Mesendoderm (in vitro differentiated cells): ENCODE measurements at places on chromosomes 12 and 14.

DNA sequence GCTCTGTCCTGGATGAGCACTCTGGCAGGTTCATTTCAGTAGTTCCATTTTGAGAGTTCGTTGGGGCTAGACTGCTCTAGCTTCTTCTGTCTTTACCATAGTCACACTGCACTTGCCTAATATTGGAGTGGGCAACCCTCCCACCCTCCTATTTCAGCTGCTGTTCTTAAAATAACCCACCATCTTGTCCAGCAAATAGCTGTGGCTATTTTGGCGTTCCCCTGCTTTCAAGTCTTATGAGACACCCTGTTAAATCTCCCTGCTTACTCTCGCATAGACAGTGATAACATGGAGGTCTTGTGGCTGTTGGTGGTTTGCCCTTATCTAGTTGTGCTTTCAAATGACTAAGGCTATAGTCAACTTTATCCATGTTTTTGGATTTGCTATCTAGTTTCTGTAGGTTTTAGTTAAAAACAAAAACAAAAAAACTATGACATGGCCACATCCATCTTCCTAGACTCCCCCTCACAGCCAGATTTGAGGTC is 65.5 kb downstream of the LRP6 start:
- no peak for DNase-seq

DNA sequence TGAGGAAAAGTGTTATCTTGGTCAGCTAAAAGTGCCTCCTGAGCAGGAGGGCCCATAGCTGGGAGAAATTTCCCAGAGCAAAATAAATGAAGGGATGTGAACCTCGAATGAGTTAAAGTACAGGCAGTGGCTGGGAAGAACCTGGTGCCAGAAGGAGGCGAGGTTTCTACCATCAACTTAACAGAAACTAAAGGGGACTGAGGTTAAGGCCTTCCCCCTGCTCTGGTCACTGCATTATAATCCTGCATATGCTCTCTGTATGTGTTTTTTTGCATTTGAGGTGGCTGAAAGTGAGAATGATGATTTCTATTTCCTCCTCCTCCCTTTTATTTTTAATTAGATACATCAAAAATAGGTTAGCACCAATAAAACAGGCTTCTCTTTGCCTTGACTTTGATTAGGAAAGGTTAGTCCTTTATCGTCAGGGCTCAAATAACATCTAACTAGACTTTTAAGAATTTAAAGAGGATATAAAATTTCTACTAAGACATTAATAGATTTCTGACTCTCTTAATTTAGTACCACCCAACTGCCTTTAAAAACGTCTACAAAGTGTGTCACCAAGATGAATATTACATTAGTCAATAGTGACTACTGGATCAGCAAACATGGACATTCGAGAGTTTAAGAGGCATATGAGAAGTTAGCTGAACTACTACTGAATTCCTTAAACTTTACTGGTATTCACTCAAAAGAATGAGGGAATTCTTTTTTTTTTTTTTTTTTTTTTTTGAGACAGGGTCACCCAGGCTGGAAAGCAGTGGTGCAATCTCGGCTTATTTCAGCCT is 49.2 kb downstream of the GALNT4 start:
- no peak for DNase-seq

DNA sequence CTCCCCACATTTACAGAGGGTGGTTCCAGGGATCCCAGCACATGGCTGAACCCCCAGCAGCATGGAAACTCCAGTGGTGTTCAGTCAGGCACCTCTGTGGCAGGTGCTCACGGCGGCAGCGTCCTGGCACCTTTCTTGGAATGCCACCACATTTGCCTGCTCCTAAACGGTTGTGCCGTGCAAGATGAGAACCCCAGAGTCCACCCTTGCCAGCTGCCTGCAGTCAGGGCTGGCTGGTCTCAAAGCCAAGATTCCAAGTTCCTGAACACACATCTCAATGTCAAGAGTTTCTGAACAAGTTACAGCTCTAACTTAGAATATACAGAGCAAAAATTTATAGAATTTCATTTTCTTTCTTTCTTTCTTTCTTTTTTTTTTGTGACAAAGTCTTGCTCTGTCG is 38.7 kb downstream of the DDX51 start:
- no peak for DNase-seq

GRCh38 chr12:12759234-12759915 is 26.1 kb upstream of the APOLD1 start:
- no peak for DNase-seq

DNA sequence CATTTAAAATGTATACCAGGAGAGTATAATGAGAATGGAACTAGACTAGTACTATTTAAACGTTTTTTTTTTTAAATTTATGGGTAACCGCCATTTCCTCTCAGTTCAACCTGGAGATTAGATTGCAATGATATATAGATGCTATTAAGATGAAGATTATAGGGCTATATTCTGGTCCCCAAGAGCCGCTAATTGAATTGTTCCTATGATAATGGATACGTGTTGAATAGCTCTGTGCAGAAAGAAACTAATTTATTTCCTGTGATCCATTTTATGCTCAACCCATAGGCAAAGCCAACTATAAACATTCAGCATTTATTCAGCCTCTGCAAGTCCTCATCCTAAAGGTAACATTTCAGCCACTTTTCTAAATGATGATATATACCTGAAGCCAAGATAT is 1595.1 kb upstream of the SEL1L start:
- DNase-seq = no peak

DNA sequence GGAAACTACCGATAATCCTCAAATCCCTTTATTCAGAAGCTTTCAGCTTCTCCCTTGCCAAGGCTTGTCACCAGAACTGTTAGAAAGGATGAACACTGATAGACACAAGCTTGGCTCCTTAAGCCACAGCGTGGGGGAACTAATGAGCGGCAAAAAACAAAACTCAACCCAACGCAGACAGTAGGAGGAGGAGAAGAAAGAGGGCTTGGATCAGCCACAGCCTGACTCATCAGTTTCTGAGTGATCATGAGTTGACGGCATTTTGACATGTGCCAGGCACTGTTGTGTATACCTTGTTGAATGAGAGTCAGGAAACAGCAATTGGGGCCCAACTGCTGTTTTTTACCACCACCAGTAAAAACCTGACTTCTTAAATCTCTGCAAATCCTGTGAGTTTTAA is 23.7 kb downstream of the PLXNC1 start:
- DNase-seq = peak; percentile 59

DNA sequence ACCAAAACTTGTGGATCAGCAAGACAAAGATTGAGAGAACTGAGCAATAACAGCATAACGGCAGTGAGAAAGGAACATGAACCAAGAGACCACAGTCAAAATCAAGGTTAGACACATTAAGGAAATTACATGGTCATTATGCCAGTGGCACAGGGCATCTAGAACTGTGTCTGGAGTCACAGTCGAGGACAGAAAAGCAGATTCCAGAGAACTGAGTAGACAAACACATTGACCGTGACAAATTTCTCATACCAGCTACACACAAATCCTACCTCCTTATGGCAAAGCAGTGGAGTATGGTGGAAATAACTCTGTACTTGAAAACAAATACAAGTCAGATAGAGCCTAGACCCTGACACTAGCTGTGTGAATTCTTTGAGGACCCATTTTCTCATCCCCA is 367.3 kb downstream of the DUSP6 start:
- DNase-seq = no peak

DNA sequence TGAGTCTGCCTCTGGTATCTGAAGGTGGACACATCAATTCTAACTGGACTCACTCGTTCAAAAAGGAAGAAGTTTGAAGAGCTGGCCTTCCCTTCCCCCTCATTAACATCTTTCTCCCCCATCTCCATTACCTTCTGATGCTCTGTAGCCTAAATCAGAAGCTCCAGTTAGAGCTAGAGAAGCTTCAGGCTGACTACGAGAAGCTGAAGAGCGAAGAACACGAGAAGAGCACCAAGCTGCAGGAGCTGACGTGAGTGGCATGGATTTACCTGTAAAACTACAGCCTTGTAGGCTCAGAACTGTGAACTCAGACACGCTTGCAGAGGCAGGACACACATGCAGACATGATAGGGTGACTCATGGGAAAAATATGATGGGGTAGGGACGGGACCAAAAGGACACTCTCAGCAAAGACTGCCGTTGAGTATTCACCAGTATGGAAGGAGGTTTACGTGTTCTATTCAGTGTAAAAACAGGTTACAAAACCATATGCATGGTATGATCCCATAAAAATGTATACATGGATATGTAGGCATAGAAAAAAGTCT is 14.3 kb upstream of the PIP4K2C start:
- no peak for DNase-seq

GRCh38 chr12:14901228-14901562 is 15.5 kb upstream of the MGP start:
- peak; percentile 46 for DNase-seq

GRCh38 chr12:104570174-104570907 is 113.6 kb downstream of the CHST11 start:
- DNase-seq = no peak

- peak; percentile 92 for DNase-seq
Measured at GRCh38 chr12:22275843-22276242, 58.7 kb downstream of the ST8SIA1 start.

DNA sequence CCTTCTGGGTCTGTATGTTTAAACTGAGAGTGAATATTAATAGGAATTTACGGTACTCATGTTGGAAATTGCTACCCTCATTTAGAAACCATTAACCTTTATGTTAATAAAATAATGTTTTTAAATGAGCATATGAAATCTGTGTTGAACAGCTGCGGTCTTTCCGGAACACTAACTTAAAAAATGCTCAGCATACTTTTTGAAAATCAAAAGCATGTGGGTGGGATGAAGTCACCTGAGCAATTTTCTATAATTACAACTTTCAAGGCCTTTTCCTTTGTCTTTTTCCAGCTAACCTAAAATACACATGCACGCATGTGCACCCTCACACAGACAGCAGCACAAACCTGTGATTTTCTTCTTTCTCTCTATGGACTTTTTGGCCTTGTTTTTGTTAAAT is 39.8 kb downstream of the BORCS5 start:
- DNase-seq = no peak

DNA sequence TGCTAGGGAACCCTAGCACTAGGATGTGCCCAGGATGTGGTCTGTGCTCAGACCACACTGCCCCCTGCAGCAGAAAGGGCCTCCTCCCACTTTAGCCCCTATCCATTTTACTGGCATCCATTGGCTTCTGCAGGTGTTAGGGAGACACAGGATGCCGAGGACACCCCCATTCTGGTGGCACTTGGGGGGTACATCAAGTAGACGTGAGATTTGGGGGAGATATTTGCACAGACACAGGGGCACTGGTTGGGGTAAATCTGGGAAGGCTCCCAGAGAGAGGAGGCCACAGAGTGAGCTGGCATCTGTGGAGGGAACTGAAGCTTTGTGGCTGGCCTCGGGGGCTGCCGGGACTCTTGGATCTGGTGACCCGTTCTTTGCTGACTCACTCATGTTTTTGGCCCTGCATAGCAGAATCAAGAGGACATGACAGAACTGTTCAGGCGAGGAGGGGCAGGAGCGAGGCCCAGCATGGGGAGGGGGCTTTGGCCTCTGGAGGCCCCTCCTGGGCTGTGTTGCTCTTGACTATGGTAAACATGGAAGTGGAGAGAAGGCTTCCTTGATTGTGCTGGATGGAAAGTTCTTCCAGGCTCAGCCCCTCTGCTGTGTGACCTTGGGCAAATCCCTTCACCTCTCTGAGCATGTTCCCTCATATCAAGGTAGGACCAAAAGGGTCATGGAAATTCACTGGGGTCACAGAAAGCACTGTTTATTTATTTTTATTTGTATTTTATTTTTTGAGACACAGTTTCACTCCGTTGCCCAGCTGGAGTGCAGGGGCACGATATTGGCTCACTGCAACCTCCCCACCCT is 1.8 kb downstream of the PLBD2 start:
- DNase-seq = peak; percentile 16

DNA sequence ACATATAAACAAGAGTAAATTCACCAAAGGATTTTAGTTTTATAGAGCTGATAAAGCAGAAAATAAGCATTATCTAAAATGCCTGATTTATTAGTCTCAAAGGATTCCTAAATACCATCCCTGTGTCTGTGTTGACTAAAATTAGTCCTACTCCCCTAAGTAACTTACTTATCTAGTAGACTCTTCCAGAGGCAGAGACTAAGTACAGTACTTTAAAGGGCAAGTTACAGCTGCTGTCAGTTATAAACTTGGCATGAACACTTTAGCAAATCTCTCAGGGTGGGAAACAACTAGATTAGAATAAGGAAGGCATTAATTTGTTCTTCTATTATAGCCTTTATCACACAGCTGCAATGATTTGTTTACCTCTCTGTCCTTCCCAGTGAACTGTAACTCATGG is 46.0 kb downstream of the ATP2B1 start:
- DNase-seq = no peak

DNA sequence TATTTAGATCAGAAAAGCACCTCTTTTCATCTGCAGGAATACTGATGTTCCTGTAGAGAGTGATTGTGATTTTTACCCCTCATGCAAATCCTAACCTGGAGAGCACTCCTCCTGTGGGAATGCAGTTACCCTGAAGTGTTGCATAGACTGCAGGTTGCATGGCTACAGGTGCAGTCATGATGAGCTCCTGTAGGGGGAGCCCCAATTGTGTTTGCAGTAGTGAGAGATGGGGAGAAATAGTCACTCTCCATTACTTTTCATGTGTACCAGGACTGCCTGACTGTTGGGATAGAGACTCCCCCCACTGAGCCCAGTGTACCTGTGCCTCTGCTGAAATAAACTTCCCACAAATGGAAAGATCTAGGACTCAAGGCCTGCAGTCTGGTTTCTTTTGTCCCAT is 1086.5 kb downstream of the SLC6A15 start:
- peak; percentile 72 for DNase-seq

DNA sequence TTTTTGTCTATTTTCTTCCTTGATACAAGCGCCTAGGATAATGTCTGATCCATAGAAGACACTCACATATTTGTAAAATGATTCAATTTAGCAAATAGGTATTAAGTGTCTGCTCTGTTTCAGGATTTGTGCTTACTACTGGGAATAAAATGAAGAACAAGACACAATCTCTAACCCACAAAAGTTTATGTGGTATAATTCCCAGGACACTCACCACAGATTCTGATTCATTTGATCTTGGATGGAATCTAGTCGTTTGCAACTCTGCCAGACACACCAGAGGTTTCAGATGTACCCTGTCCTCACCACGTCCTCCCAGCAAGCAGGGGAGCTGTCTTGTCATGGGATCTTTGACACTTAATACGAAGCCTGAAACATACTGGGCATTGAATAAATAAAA is 208.3 kb downstream of the LRIG3 start:
- DNase-seq = no peak
